ENCODE measurements at places on chromosomes 7 and 10. TPM values are rescaled to one million over a fixed set of nuclear protein-coding genes. Genes with fewer than 3 reads are reported as not detected.

The CDHR1 gene
- 1.6 TPM for total RNA-seq

- no peak for DNase-seq
- H3K36me3 ChIP-seq, result no peaks in the 10 kb centered on the region
- no peak overlapping the region for H3K27ac ChIP-seq
- H3K27me3 ChIP-seq, result peaks cover 49% of the 10 kb centered on the region
Observed at GRCh38 chr7:150829426-150829825, 22.9 kb upstream of the AOC1 start.

DNA sequence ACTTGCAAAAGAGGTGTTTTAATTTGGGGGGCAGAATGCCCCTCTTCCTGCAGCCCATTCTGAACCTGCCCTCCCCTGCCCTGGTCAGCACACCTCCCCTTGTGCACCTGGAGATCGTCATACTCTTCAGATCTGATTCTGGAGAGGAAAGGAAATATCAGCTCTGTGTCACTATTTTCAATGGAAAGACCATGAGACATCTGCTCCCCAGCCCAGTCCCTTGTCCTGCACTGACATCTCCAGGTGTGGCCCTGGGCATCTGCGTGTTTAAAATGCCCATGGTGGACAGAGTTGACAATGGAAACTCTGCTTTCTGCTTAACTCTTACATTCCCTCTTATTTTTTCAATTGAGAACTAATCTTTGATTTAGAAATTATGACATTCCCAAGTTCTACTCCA lies 41.6 kb upstream of the RASGEF1A start:
- peaks cover 7% of the 10 kb centered on the region for H3K36me3 ChIP-seq
- H3K27me3 ChIP-seq, result peaks cover 18% of the 10 kb centered on the region
- no peak overlapping the region for H3K27ac ChIP-seq
- peaks cover 34% of the 10 kb centered on the region for H3K4me1 ChIP-seq
- no peak for DNase-seq

The CCL26 gene
- not detected for total RNA-seq

DNA sequence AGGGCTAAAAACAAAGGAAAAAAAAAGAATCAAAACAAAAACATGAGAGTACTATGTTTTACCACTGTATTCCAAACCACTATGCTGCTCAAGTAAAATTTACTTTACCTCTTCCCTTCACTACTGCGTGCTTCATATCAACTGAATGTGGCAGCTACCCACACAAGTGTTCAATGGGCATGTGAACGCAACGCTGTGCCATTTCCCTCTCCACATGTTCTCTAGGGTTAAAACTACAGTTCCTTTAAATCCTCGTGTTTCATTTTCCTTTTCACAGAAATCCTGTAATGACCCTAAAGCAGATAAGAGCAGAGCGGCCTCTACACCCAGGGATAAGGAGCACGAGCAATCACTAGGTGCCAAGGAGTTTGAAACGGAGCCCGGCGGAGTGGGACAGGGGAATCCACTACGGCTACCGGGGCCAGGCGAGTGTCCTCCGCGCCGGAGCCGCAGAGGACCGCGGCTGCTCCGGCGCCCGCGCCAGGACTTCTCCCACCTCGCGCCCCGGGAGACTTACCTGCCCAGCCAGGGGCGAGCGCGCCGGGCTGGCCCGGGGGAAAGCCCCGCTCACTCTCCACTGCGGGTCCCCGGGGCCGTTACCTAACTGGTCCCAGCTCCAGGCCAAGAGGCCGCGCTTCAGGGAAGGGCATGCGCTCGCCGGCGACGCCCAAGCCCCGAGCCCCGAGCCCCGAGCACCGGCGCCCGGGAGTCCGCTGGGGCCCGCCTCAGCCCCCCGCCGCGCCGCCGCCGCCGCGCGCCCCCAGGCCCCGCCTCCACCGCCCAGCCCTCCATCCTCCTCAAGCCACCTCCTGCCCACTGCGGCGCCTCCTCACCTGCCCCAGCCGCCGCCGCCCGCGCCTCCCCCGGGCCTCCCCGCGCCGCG lies 711 bp downstream of the NAMPT start:
- peak overlapping the region; percentile 97 for H3K4me3 ChIP-seq
- peaks cover 50% of the 10 kb centered on the region for H3K36me3 ChIP-seq
- H3K27me3 ChIP-seq, result peaks cover 3% of the 10 kb centered on the region
- peaks cover 43% of the 10 kb centered on the region for H3K4me1 ChIP-seq
- peak overlapping the region; percentile 94 for H3K27ac ChIP-seq
- DNase-seq, result peak; percentile 64

- no peaks in the 10 kb centered on the region for H3K36me3 ChIP-seq
- no peaks in the 10 kb centered on the region for H3K4me1 ChIP-seq
- no peak for DNase-seq
- peaks cover 8% of the 10 kb centered on the region for H3K27me3 ChIP-seq
Observed at GRCh38 chr10:121681997-121682687, 83.9 kb upstream of the FGFR2 start.

GRCh38 chr7:28955718-28956607 lies 2.2 kb downstream of the TRIL start:
- H3K36me3 ChIP-seq, result no peaks in the 10 kb centered on the region
- peak; percentile 22 for DNase-seq
- peaks cover 80% of the 10 kb centered on the region for H3K27me3 ChIP-seq
- H3K27ac ChIP-seq, result no peak overlapping the region
- H3K4me3 ChIP-seq, result no peak overlapping the region

DNA sequence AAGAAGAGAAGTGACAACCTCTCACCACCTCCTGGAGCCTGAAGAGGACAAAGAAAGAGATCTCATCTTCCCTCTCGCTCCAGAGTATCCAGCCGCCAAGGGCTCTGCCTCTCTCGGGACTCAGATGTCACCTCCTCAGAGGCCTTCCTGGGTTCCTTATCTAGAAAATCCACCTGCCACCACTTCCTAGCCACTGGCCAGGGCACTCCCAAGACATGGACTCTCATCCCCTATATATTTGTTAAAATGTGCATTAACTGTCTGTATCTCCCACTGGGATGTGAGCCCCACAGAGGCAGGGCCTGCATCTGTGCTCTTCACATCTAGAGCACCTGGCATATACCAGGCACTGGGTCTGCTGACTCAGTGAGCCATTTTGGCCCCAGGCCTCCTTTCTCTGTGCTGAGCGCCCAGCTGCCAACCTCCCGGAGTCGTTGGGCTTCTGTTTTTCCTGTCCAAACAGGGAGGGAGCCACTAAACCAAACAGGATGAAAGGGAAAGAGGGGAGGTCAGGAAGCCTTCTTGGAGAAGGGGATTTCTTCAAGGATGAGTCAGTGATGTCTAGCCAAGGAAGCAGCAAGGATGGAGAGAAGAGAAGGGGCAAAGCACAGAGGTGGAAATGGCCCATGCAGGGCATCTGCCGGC lies 58.9 kb downstream of the KCNMA1 start:
- no peaks in the 10 kb centered on the region for H3K4me1 ChIP-seq
- H3K27ac ChIP-seq, result no peak overlapping the region
- no peaks in the 10 kb centered on the region for H3K36me3 ChIP-seq
- DNase-seq, result no peak
- no peaks in the 10 kb centered on the region for H3K27me3 ChIP-seq
- no peak overlapping the region for H3K4me3 ChIP-seq

The SH2D4B gene
- total RNA-seq, result 0.18 TPM

- peaks cover 48% of the 10 kb centered on the region for H3K4me1 ChIP-seq
- H3K27me3 ChIP-seq, result no peaks in the 10 kb centered on the region
- DNase-seq, result peak; percentile 85
- H3K27ac ChIP-seq, result peak overlapping the region; percentile 98
- H3K4me3 ChIP-seq, result peak overlapping the region; percentile 93
Observed at GRCh38 chr10:69318867-69319727, 40.8 kb downstream of the HK1 start.

The FEZF1 gene
- not detected for total RNA-seq

The ZP3 gene
- total RNA-seq, result 3.5 TPM

DNA sequence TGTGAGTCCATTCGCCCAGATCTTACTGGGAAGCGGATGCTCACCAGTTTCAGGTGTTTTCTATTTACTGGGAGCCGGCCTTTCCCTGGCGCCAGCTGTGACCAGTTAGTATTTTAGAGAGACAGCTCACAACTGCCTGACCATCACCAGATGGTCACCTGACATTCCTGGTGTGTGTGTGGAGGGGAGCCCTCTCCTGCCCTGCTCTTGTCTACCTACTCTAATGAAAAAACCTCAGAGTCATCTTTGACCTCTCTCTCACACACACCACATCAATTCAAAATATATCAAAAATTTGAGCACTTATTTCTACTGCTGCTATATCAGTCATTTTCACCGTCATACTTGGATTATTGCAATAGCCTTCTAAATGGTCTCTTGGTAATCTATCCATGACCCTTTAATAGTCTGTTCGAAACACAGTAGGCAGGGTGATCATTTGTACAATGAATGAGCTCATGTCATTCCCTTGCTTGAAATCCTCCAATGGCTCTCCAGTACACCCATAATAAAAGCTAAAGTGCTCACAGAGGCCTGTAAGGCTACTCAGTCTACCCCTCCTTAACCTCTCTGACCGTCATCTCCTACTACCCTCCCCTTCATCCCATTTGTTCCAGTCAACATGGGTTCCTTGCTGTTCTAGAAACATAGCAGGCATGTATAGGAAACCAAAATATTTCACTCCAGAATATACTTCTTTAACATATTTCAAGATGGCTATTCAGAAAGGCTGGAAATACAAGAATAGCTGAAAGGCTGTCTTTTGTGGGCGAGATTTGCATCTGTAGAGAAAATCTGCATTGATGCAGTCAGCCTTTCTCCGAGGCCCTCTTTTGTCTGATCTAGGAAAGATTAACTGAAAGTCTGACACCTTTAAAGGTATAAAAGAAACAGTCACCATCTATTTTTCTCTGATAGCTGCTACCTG lies 17.5 kb upstream of the NT5C3A start:
- no peak overlapping the region for H3K4me3 ChIP-seq
- no peaks in the 10 kb centered on the region for H3K36me3 ChIP-seq
- H3K27me3 ChIP-seq, result peaks cover 9% of the 10 kb centered on the region
- H3K4me1 ChIP-seq, result peaks cover 13% of the 10 kb centered on the region

The SORBS1 gene
- 0.54 TPM for total RNA-seq

GRCh38 chr10:52965938-52966401 lies 193.4 kb upstream of the MBL2 start:
- no peaks in the 10 kb centered on the region for H3K4me1 ChIP-seq
- H3K36me3 ChIP-seq, result no peaks in the 10 kb centered on the region
- no peak overlapping the region for H3K27ac ChIP-seq

DNA sequence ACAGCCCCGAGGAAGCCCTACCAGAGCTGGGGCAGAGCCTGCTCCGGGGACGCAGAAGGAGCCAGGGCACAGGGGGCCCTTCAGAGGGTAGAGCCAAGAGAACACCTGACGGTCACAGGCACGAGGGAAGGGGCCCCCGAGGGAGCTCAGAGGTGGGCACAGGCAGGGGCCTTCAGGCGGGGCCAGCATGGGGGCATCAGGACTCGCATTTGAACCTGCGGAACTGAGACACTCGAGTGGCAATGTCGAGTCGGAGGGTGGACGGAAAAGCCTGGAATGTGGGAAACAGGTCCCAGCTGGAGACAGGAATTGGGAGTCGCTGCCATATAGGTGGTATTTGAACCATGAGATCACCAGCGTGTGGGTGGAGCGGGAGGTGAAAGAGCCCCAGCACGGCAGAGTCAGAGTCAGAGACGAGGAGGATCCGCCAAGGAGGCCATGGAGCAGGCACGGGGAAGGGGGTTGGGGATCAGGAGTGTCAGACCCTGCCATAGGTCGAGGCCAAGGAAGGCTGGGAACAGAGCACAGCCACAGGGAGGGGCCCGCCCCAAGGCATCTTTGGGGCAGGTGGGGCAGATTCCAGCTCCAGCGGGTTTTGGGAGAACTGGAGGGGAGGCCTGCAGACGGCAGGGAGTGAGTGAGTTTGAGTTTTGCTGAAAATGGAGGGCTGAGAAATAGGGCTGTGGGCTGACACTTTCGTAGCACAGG lies 13.8 kb downstream of the STK32C start:
- no peak for DNase-seq
- H3K27me3 ChIP-seq, result no peaks in the 10 kb centered on the region
- peaks cover 2% of the 10 kb centered on the region for H3K36me3 ChIP-seq
- no peak overlapping the region for H3K4me3 ChIP-seq
- no peak overlapping the region for H3K27ac ChIP-seq

The RPS24 gene
- 2,336 TPM for total RNA-seq

DNA sequence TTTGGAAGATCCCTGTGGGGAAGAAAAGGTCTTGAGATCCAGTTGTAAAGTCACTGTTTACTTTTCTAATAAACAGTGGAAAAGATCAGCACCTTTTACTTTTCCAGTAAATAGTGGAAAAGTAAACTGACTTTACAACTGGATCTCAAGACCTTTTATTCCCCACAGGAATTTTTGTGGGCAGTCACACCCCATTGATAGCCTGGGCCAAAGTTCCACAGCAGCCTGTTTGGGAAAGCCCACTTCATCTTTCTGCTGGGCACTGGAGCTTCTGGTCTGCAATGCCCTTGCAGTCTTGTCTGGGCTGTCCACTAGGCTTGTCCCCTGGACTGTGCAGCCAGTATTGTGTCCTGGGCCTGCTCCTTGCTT lies 50.2 kb downstream of the ADCY1 start:
- no peaks in the 10 kb centered on the region for H3K4me1 ChIP-seq
- H3K27me3 ChIP-seq, result no peaks in the 10 kb centered on the region
- no peak overlapping the region for H3K27ac ChIP-seq
- no peaks in the 10 kb centered on the region for H3K36me3 ChIP-seq
- H3K4me3 ChIP-seq, result no peak overlapping the region

DNA sequence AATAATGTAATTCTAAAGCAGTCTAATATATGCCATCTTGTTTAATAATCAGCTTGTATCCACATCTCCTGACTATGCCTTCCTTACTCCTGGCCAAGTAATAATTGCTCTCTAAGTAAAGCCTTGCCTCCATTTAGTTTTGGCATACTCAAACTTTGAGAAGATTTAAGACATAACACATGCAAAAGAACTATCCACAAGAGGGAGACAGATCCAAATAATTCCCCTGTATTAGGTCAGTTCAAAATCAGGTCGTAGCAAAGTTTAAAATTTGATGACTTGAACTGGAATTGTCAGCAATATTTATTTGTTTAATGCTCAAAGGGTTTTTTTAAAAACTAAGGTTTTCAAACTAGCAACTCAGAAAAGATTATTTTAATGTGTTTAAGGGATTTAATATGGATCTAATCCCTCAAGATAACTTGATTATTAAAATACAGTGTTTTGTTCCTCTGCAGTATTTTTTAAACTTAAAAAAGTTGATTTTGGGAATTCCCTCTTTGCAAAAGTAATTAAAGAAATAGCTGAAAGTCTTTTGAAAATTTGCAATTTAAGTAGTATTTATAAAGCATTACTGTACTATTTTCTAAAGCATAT lies 95.3 kb downstream of the HDAC9 start:
- DNase-seq, result no peak
- H3K27ac ChIP-seq, result no peak overlapping the region
- no peaks in the 10 kb centered on the region for H3K4me1 ChIP-seq

The OR2A12 gene
- total RNA-seq, result not detected

The GATA3 gene
- 8.4 TPM for total RNA-seq
